ENCODE measurements at places on chromosomes 2 and 18. TPM values are rescaled to one million over a fixed set of nuclear protein-coding genes. Genes with fewer than 3 reads are reported as not detected.
A peak's percentile ranks its signal among the peaks of the same experiment; 100 is the strongest.

HOXD11 gene
- total RNA-seq, result not detected

FAP gene
- 1.3 TPM for total RNA-seq

COLEC12 gene
- total RNA-seq, result 11.6 TPM

STRADB gene
- 40.5 TPM for total RNA-seq

TOGARAM2 gene
- 0.73 TPM for total RNA-seq

ZCCHC2 gene
- total RNA-seq, result 14.8 TPM

MAPK4 gene
- not detected for total RNA-seq

BMP10 gene
- total RNA-seq, result not detected

SERPINB11 gene
- not detected for total RNA-seq

- DNase-seq, result no peak
These were observed 1272.8 kb downstream of the SUCLG1 start for GRCh38 chr2:83186105-83186760.

- DNase-seq, result no peak
These were observed 24.3 kb downstream of the GDF7 start for GRCh38 chr2:20691076-20691734.

- DNase-seq, result no peak
These were observed 15.5 kb downstream of the ITPRID2 start for GRCh38 chr2:181907057-181907456.

GRCh38 chr2:17610521-17610920 is 70.0 kb downstream of the VSNL1 start:
- peak; percentile 56 for DNase-seq

GRCh38 chr2:23291239-23291638 is 93.7 kb upstream of the KLHL29 start:
- no peak for DNase-seq

GRCh38 chr2:184598316-184599053 is at the start of gene ZNF804A:
Gene ZNF804A (plus strand): TSS chr2:184598529. CDS start chr2:184598960, 431 bp downstream.
- DNase-seq, result peak; percentile 63

GRCh38 chr2:133138693-133139092 is 429.6 kb downstream of the NCKAP5 start:
- no peak for DNase-seq

DNA sequence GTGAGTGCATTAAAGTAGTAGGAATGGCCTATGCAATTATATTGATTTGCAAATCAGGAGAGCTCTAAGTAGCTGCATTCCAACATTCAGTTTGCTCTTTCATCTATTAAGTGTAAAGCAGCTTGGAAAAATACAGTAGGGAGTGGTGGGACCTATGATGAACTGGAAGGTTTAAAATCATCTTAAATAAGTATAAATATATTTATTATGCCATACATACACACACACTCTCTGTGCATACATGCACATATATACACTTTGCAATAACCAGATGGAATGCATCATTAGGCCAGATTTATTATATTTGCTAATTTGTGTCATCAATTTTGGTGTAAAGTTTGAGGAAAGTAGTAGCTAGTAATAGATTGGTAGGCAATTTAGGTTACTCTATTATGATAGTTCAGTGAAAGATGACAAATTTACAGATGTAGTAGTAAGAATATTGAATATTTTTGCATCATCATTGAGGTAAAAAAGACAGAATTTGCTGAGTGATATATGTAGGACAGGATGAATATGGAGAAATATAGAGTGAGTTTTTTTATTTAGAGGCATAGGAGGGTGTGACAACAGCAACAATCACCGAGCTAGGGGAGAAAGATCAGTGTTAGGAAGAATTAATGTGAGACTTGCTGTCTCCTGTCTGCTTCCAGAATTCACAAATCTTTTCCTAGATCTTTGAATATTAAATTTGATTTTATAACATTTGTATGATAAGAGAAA is 961.0 kb upstream of the CDH2 start:
- DNase-seq, result no peak

GRCh38 chr2:237569041-237569440 is 2.7 kb downstream of the PRLH start:
- DNase-seq, result no peak

DNA sequence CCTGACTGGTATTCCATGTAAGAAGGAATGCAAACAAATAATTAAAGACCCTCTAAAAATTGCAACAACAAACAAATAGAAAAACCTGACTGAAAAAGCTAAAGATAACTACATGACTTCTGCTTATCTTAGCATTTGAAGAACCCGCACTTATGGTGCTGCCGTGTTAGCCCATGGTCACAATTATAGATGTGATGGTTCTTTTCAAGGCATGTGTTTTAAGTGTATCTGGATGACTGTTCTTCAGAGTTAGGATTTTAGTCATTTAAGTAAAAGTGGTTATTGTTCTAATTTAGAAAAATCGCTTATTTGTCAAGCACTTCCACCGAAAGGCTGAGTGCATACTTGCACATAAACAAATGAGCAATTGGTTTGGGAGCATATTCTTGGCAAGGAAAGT is 77.3 kb downstream of the CPS1 start:
- no peak for DNase-seq

- no peak for DNase-seq
These were observed 103.6 kb upstream of the CELF4 start for GRCh38 chr18:37668971-37669747.

- DNase-seq, result no peak
These were observed 36.9 kb downstream of the SUMO1 start for GRCh38 chr2:202201220-202202160.

DNA sequence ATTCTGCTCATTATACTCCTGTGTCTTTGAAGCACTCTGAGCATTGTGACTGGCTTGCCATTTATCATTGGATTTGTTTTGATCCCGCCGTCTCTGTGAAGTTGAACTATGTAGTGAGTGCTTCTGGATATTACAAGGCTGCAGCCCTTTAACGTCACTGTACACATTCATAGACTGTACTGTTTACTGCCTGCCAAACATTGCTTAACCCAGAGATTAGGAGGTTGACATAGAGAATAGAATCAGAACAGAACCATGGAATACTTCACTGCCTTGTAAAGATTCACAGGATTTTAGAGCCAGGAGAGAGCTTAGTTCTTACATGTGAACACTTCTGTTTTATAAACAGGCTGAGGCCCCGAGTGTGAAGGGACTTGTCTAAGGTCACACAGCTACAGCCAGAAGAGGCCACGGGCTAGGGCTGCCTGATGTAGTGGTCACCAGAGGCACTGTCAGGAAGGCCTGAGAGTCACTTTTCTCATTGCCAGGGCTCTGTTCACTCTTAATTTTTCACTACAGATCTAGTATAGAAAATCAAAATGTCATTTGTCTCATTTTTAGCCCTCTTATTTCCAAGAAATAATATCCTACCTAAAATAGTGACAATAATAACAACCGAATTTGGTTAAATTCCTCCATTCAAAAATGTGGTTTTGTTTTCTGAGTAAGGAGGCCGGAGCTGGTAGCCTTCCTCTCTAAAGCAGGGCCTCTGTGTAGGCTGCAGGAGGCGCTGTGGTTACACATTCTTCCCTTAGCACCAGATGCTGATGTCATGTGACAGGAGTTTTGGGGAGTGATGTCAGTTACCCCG is 87.9 kb downstream of the UGGT1 start:
- peak; percentile 55 for DNase-seq

- DNase-seq, result peak; percentile 41
These were observed 6.6 kb upstream of the CDH2 start for GRCh38 chr18:28183418-28184078.

GRCh38 chr2:212898011-212898410 is 253.4 kb downstream of the IKZF2 start:
- no peak for DNase-seq

- DNase-seq, result no peak
These were observed 827.2 kb upstream of the POU3F3 start for GRCh38 chr2:104026725-104027124.

- peak; percentile 35 for DNase-seq
These were observed 11.8 kb downstream of the CCDC85A start for GRCh38 chr2:56195563-56195962.

- no peak for DNase-seq
These were observed 157.3 kb downstream of the DYSF start for GRCh38 chr2:71610671-71611070.

GRCh38 chr18:69399253-69399652 is 1.4 kb upstream of the DOK6 start:
- DNase-seq, result no peak

DNA sequence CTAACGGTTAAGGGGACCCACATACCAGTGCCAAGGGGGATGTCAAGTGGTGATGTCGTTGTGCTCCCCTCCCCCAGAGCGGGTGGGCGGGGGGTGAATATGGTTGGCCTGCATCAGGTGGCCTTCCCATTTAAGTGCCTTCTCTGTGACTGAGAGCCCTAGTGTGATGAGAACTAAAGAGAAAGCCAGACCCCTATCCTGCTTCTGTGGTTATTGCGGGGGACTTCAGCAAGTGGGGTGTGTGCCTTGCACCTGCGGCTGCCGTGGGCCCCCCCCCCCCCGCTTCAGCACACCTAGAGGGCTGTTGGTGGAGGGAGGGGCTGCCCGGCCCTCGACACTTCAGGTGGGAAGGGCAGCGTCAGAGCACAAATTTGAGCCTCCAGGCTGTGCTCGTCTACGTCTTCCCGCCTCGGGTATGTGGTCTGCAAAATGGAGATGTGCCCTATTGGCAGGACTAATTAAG is 6.1 kb downstream of the CTDSP1 start:
- DNase-seq, result no peak

DNA sequence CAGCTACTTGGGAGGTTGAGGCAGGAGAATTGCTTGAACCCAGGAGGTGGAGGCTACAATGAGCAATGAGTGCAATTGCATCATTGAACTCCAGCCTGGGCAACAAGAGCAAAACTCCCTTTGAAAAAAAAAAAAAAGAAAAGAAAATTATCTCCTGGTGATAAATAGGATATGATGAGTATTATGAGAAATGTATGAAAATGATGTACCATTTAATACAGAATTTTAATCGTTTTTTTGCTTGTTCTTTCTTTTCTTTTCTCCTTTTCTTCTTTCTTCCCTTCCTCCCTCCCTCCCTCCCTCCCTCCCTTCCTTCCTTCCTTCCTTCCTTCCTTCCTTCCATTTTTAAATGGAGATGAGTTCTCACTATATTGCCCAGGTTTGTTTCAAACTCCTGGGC is 40.4 kb downstream of the TTC27 start:
- DNase-seq, result no peak

DNA sequence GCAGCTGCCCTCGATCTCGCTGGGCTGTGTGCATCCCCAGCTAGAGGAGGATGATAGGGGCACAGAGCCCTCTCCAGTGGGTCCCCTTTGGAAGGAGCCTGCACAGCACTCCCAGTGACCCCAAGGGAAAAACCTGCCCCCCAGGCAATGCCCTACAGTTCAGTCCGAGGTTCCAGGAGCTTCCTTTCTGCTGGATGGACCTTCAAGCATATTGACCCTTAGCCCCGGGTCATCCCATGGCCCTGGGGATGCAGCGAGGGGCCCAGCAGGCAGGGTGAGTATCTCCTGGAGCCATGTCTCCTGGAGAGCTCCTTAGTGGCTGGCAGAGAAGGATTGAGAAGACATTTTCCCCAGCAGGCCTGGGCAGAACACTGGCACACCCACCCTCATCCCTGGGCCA is 45.4 kb upstream of the CTDP1 start:
- DNase-seq, result no peak

- DNase-seq, result no peak
These were observed 551.5 kb downstream of the RIT2 start for GRCh38 chr18:42563995-42564394.

GRCh38 chr2:200212862-200213425 is 93.5 kb upstream of the SPATS2L start:
- DNase-seq, result no peak

DNA sequence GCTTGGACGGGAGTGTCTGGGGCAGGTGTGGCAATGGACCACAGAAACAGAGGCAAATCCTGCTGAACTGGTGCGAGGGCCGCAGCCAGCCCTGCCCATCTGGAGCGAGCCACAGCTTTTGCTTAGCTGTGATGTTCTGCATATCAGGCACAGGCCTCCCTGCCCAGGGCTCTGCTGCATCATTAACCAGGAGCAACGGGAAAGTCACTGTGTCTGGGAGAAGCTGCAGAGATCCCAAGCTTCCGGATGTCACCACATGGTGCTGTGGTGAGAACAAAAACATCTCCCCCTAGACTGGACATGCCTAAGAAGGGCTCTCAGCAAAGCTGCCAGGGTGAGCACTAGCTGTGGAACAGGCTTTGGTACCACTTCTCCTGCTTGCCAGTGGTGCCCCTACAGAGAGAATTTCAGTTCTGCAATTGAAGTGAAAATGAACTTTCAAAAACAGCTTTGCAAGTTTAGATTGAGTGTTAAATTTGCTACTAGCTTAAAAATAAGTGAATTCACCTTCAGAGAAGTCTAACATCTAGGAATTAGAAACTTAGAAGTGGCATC is 172.9 kb upstream of the MYT1L start:
- no peak for DNase-seq

- peak; percentile 89 for DNase-seq
These were observed 140.3 kb downstream of the NRP2 start for GRCh38 chr2:205822579-205822978.

GRCh38 chr2:1256632-1257324 is 156.5 kb upstream of the TPO start:
- no peak for DNase-seq

DNA sequence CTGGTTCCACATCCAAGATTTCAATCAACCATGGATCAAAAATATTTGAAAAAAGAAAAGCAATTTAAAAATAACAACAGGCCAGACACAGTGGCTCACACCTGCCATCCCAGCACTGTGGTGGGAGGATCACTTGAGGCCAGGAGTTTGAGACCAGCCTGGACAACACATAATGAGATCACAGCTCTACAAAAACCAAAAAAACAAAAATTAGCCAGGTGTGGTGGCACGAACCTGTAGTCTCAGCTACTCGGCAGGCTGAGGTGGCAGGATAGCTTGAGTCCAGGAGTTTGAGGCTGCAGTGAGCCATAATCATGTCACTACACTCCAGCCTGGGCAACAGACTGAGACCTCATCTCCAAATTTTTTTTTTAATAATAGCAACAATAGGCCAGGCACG is 13.4 kb upstream of the SPATA3 start:
- no peak for DNase-seq
